Activated T-helper 17 cell treated with anti-CD3 and anti-CD28 coated beads, Interleukin-2, amount 50 U/mL, for 72 hours (primary cell): ENCODE measurements at places on chromosomes 1 and 21.
A peak's percentile ranks its signal among the peaks of the same experiment; 100 is the strongest.

DNA sequence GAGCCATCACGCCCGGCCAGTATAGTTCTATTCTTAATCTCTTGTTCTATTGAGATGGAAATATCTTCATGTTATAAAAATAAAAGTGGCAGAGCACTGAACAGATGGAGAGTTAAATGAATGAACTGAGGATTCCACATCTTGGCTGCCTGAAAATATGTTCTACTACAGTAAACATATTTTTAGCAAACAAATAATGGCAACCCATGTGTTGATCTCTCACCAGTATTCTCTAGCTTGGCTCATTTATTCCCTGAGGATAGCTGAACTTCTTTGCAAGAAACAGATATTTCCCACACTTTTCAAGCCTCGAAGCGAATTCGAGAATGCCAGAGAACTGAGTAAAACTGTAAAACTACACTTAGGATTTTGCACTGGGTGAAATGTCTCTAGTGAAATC is 58.9 kb downstream of the DIRAS3 start:
- no peak overlapping the region for H3K4me3 ChIP-seq
- no peaks in the 10 kb centered on the region for H3K4me1 ChIP-seq
- no peaks in the 10 kb centered on the region for H3K36me3 ChIP-seq
- no peaks in the 10 kb centered on the region for H3K27me3 ChIP-seq
- H3K27ac ChIP-seq = no peak overlapping the region
- no peak for ATAC-seq

GRCh38 chr1:37728416-37728815 is 36.1 kb downstream of the CDCA8 start:
- no peak for ATAC-seq
- no peak overlapping the region for H3K4me3 ChIP-seq
- no peaks in the 10 kb centered on the region for H3K4me1 ChIP-seq
- H3K27ac ChIP-seq = no peak overlapping the region

GRCh38 chr1:226414098-226414698 is 6.3 kb upstream of the PARP1 start:
- no peaks in the 10 kb centered on the region for H3K4me1 ChIP-seq
- no peaks in the 10 kb centered on the region for H3K27me3 ChIP-seq
- H3K36me3 ChIP-seq = no peaks in the 10 kb centered on the region

DNA sequence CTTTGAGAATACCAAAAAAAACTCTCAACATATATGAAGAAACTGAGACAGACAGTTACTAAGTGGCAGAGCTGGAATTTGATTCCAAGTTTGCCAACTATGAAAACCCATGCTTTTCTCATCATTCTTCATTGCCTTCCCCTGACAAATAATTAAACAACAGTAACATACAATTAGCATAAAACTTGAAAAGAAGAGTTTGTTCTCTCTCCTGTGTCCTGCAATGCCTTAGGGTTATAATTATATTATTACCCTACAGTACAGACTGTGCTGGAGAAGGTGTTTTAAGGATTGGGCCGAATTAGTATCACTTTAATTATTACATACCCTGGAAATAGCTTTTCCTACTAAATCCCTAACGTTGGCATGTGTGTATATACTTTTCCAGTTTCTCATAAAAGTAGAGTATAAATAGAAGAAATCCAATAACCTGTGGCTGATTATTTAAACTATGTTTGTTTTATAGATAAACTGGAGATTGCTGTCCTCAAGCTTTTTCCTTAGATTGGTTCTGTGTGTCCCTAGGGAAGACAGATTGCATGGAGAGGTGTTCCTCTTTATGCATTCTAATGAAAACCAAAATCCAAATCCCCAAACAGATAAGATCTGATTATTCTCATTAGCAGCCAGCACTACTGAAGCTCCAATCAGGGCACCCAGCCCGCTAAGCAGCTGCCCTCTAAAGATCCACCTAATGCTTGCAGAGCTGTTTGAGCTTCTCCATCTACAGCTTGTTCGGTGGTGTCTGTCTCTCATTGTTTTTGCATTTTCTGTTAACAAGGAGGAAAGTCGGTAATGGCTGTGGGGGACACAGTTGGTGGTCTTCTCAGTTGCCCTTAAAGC is 156.3 kb downstream of the TM2D1 start:
- no peak overlapping the region for H3K27ac ChIP-seq
- H3K4me3 ChIP-seq = no peak overlapping the region
- no peaks in the 10 kb centered on the region for H3K27me3 ChIP-seq
- H3K36me3 ChIP-seq = no peaks in the 10 kb centered on the region

DNA sequence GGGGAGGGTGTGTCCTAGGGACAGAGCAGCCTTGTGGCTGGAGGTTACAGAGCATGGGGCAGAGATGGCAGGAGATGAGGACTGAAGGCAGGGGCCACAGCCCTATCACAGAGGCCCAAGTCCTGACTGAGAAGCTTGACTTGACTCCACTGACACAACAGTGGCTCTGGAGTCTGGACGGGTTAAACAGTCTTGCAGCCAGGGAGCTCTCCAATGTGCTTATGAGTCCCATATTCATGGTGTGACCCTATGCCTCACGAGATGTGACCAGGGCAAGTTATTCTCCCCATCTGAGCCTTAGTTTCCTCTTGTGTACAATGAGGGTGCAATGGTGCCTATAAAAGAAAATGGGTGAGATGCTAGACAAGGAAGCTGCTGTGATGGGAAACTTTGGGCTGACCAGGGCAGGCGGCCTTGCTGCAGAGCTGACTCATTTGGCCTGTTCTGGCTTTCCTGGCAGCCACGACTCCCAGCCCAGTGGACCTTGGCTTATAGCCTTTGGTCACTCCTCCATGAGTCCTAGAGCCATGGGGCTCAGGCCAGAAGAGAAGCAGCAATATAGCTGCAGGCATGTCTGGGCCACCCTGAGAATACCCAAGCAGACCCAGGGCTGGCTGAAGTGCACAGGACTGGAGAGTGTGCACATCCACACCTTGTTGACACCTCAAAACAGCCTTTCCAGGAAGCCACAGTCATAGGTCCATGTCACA is 2.8 kb upstream of the TTC22 start:
- H3K36me3 ChIP-seq = no peaks in the 10 kb centered on the region
- H3K27ac ChIP-seq = no peak overlapping the region
- H3K27me3 ChIP-seq = no peaks in the 10 kb centered on the region
- peak; percentile 5 for ATAC-seq

- H3K4me3 ChIP-seq = no peak overlapping the region
- H3K27me3 ChIP-seq = peaks cover 24% of the 10 kb centered on the region
- H3K4me1 ChIP-seq = no peaks in the 10 kb centered on the region
- no peak for ATAC-seq
- no peak overlapping the region for H3K27ac ChIP-seq
- H3K36me3 ChIP-seq = no peaks in the 10 kb centered on the region
Measured at GRCh38 chr1:62312698-62313097, 6.5 kb downstream of the KANK4 start.

- ATAC-seq = no peak
- no peak overlapping the region for H3K27ac ChIP-seq
- H3K4me3 ChIP-seq = peak overlapping the region; percentile 44
- H3K36me3 ChIP-seq = no peaks in the 10 kb centered on the region
Measured at GRCh38 chr1:79052829-79053449, 46.4 kb upstream of the ADGRL4 start.

- H3K36me3 ChIP-seq = no peaks in the 10 kb centered on the region
- peaks cover 16% of the 10 kb centered on the region for H3K27me3 ChIP-seq
- H3K27ac ChIP-seq = no peak overlapping the region
- H3K4me1 ChIP-seq = no peaks in the 10 kb centered on the region
Measured at GRCh38 chr1:62962901-62963776, 179.2 kb downstream of the ATG4C start.

GRCh38 chr1:109570414-109570813 is 22.0 kb downstream of the GNAI3 start:
- peaks cover 30% of the 10 kb centered on the region for H3K36me3 ChIP-seq
- no peak overlapping the region for H3K27ac ChIP-seq
- peaks cover 27% of the 10 kb centered on the region for H3K4me1 ChIP-seq
- H3K27me3 ChIP-seq = no peaks in the 10 kb centered on the region
- ATAC-seq = no peak

DNA sequence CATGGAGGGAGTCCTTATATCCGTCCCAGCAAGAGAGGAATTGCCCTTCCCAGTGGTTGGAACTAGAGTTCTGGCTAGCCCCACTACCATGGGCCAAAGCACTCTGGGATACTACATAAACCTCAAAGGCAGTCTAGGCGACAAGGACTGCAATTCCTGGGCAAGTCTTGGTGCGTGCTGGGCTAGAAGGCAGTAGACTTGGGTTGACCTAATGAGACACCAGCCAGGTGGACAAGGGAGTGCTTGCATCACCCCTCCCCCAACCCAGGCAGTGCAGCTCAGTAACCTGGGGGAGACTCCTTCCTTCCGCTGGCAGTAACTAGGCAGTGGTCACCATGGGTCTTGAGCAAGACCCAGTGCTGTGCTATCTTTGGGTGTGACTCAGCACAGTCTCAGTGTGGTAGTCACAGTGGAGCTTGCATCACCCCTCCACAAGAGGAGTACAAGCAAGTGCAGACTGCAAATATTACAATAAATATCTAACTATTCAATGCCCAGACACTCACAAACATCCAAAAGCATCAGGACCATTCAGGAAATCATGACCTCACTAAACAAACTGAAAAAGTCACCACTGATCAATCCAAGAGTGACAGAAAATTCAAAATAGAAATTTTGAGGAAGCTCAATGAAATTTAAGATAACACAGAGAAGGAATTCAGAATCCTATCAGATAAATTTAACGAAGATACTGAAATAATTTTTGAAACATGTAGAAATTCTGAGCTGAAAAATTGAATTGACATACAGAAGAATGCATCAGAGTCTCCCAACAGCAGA is 84.7 kb upstream of the LYPLAL1 start:
- no peak overlapping the region for H3K27ac ChIP-seq
- no peak for ATAC-seq
- no peaks in the 10 kb centered on the region for H3K4me1 ChIP-seq
- H3K27me3 ChIP-seq = no peaks in the 10 kb centered on the region
- no peak overlapping the region for H3K4me3 ChIP-seq

GRCh38 chr21:44595524-44595923 is 3.2 kb upstream of the KRTAP10-6 start:
- H3K4me3 ChIP-seq = no peak overlapping the region
- H3K36me3 ChIP-seq = no peaks in the 10 kb centered on the region
- H3K4me1 ChIP-seq = no peaks in the 10 kb centered on the region
- ATAC-seq = no peak

- H3K27me3 ChIP-seq = peaks cover 12% of the 10 kb centered on the region
- no peak overlapping the region for H3K4me3 ChIP-seq
- H3K27ac ChIP-seq = no peak overlapping the region
- no peaks in the 10 kb centered on the region for H3K36me3 ChIP-seq
- ATAC-seq = no peak
Measured at GRCh38 chr1:55702064-55702463, 486.9 kb upstream of the USP24 start.

DNA sequence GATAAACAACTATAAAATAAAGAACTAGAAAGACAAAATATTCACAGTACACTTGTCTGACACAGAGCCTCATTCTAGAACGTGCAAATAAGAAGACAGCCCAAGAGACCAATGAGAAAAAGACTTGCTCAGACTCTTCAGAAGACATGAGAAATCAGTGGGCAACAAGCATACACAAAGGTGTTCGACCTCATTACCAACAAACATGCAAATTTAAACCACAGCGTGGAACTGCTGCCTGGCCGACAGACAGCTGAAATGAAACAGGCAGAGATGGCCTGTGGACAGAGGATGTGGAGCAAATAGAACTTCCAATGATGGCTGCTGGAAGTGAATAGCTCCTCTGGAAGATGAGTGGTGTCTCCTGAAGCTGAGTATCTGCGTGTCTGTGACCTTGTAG is 22.4 kb upstream of the COL6A1 start:
- H3K4me3 ChIP-seq = no peak overlapping the region
- no peaks in the 10 kb centered on the region for H3K4me1 ChIP-seq
- H3K27me3 ChIP-seq = peaks cover 43% of the 10 kb centered on the region
- no peak for ATAC-seq
- H3K27ac ChIP-seq = no peak overlapping the region

DNA sequence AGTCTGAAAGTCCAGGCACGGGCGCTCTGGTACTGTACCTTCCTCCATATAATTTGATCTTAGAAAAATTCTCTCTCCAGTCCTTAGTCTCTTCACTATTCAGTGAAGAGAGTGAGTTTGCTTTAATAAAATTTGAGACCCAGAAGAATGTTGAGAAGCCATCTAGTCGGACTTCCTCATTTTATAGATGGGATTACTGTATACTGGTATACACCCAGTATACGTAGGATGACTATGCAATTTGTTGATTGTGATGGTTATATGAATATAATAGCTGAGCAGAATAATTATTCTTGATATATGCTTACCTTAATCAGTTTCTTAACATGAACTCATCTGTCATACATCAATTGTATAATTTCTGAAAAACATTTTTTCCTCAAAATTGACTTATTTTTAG is 328.0 kb upstream of the B3GALT2 start:
- peaks cover 9% of the 10 kb centered on the region for H3K36me3 ChIP-seq
- no peaks in the 10 kb centered on the region for H3K27me3 ChIP-seq
- H3K4me1 ChIP-seq = peaks cover 19% of the 10 kb centered on the region
- no peak overlapping the region for H3K27ac ChIP-seq
- no peak overlapping the region for H3K4me3 ChIP-seq

- H3K27me3 ChIP-seq = peaks cover 54% of the 10 kb centered on the region
- H3K4me3 ChIP-seq = peak overlapping the region; percentile 61
- ATAC-seq = no peak
- H3K27ac ChIP-seq = no peak overlapping the region
Measured at GRCh38 chr1:207911856-207912760, 1.2 kb upstream of the CD34 start.

DNA sequence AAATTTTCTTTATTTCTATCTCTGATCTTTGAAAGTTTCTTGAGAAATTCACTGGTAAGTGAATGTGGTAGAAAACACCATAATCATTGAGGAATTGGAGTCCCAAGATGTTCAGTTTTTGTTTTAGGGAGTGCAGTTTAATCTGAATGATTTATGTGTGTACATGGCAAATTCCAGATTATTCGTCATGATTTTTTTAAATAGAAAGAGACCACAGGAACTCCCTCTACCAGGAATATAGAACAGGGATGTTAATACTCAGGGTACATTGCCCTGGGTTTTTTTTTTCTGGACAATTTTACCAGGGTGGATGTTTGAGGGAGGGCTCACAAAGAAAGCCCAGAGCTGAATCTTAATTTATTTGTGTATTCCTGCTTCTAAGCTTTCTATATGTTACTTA is 109.0 kb downstream of the VPS13D start:
- no peaks in the 10 kb centered on the region for H3K27me3 ChIP-seq
- ATAC-seq = no peak
- H3K27ac ChIP-seq = no peak overlapping the region
- peaks cover 70% of the 10 kb centered on the region for H3K36me3 ChIP-seq
- H3K4me3 ChIP-seq = no peak overlapping the region
- peaks cover 16% of the 10 kb centered on the region for H3K4me1 ChIP-seq

- H3K4me3 ChIP-seq = peak overlapping the region; percentile 91
- no peaks in the 10 kb centered on the region for H3K27me3 ChIP-seq
- ATAC-seq = no peak
- peak overlapping the region; percentile 82 for H3K27ac ChIP-seq
- H3K36me3 ChIP-seq = peaks cover 92% of the 10 kb centered on the region
Measured at GRCh38 chr1:26276432-26276838, 3.5 kb upstream of the SH3BGRL3 start.

GRCh38 chr1:111891566-111891965 is 97.9 kb downstream of the KCND3 start:
- no peaks in the 10 kb centered on the region for H3K36me3 ChIP-seq
- H3K27me3 ChIP-seq = peaks cover 8% of the 10 kb centered on the region
- no peak for ATAC-seq
- peaks cover 10% of the 10 kb centered on the region for H3K4me1 ChIP-seq

GRCh38 chr1:209869291-209870149 is 41.7 kb downstream of the UTP25 start:
- no peak for ATAC-seq
- H3K4me3 ChIP-seq = no peak overlapping the region
- H3K36me3 ChIP-seq = no peaks in the 10 kb centered on the region
- H3K27me3 ChIP-seq = peaks cover 26% of the 10 kb centered on the region
- no peak overlapping the region for H3K27ac ChIP-seq
- H3K4me1 ChIP-seq = no peaks in the 10 kb centered on the region
